ENCODE measurements at places on chromosomes 3 and 15.

GRCh38 chr15:64134345-64134829, 17.1 kb upstream of the SNX22 start:
- DNase-seq = no peak

GRCh38 chr15:57777003-57777402, 70.5 kb downstream of the POLR2M start:
- DNase-seq = no peak

DNA sequence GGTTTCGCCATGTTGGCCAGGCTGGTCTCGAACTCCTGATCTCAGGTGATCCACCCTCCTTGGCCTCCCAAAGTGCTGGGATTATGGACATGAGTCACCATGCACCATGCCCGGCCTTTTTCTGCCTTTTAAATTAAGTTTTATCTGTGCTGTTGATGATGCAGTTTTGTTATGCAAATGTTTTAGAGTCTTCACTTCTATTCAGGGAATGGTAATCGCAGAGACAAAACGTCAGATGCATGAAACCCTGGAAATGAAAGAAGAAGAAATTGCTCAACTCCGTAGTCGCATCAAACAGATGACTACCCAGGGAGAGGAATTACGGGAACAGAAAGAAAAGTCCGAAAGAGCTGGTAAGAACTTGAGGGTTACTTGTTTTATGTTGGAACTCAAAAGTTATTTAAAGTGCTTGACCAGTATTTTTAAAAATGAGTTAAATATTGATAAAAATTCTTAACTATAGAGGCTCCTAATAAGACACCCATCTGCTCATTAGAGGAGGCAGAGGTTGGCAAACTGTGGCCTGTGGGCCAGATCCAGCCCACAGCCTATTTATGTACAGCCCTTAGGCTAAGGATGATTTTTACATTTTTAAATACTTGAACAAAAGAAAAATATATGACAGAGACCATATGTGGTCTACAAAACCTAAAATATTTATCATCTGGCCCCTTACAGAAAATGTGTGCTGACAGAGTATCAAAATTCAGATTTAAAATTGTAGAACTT, 127.8 kb upstream of the LRRFIP2 start:
- DNase-seq = no peak

- DNase-seq = no peak
These were observed 116.2 kb upstream of the PLAAT1 start for GRCh38 chr3:193124861-193125260.

DNA sequence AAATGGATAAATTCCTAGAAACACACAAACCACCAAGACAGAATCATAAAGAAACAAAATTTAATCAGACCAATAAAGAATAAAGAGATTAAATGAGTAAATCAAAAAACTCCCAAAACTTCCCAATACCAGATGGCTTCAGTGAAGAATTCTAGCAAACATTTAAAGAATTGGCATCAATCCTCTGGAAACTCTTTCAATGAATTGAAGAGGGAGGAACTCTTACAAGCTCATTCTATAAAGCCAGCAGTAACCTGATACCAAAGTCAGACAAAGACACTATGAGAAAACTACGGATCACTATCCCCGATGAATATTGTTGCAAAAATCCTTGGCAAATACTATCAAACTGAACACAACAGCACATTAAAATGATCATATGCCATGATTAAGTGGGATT, 81.9 kb upstream of the SLCO2A1 start:
- no peak for DNase-seq

DNA sequence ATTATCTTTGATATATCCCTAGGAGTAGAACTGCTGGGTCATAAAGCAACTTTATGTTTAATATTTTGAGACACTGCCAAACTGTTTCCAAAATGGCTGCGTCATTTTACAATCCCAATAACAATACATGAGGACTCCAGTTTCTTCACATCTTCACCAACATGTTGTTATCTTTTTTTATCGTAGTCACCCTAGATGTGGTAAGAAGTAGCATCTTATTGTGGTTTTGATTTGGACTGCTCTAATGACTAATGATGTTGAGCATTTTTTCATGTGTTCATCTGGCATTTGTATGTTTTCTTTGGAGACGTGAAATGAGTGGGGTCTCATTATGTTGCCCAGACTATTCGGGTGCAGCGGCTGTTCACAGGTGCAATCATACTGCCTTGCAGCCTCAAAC, 83.8 kb downstream of the MAP4 start:
- no peak for DNase-seq

- DNase-seq = no peak
These were observed 48.3 kb downstream of the DHX36 start for GRCh38 chr3:154275965-154276364.

DNA sequence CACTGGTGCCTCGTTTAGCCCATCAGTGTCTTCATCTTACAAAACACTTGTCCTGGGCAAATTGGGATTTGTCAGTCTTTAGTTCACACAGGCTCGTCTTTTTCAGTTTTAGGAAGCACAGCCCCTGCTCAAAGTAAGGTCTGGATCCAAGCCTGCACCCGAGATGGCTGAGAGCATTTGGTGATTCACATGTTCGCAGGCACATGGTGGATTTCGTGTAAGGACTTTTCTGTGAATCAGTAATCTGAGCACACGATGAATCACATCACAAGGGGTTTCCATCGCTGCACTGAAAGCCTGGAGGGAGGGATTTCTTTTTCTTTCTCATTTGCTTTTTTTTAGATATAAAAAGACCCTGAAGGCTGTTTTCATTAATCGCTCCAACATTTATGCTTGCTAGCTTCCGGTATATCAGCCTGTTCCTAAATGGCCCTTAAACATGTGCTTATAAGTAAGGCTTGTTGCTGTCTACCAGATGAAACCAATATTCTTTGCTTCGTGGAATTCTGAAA, 435.6 kb upstream of the ATP10A start:
- DNase-seq = no peak

- DNase-seq = no peak
These were observed 371 bp upstream of the CLSTN2 start for GRCh38 chr3:139934613-139935015.

- no peak for DNase-seq
These were observed 402.2 kb downstream of the EPHB1 start for GRCh38 chr3:135197246-135197645.

DNA sequence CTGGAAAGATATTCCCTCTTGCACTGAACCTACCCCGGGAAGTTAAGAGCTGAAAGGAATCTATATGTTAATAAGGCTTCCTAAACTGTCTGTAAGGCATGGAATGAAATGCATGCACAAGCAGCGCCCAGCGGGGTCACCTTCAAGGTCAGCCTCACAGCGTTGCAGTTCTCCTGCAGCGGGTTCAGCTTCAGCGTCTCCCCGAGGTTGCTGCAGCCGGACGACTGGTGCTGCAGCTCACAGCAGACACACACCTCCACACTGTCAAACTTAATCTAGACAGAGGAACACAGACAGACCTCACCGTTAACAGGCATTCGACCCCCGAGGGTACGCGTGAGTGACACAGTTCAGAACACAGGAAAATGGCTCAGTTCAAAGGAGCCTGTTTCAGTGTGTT, 73.3 kb downstream of the NSMCE3 start:
- no peak for DNase-seq

GRCh38 chr15:80214910-80215309, 37.1 kb downstream of the CTXND1 start:
- no peak for DNase-seq

DNA sequence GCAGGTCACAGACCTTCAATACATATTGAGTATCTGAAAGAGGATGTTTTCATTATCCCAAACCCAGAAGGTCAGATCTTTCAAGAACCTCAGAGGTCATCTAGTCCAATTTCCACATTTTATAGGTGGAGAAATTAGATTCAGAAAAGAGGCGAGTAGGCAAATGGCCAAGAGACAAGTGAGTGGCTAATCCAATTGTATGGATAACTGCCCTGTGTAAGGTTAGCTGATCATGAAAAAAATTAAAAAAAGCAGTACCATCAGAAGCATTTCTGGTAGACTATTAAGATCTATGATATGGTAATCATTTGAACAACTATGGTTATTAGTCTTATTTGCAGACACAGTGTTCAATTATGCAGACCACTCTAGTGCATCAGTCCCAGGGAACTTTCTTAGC, 660.7 kb upstream of the CFAP20DC start:
- no peak for DNase-seq

DNA sequence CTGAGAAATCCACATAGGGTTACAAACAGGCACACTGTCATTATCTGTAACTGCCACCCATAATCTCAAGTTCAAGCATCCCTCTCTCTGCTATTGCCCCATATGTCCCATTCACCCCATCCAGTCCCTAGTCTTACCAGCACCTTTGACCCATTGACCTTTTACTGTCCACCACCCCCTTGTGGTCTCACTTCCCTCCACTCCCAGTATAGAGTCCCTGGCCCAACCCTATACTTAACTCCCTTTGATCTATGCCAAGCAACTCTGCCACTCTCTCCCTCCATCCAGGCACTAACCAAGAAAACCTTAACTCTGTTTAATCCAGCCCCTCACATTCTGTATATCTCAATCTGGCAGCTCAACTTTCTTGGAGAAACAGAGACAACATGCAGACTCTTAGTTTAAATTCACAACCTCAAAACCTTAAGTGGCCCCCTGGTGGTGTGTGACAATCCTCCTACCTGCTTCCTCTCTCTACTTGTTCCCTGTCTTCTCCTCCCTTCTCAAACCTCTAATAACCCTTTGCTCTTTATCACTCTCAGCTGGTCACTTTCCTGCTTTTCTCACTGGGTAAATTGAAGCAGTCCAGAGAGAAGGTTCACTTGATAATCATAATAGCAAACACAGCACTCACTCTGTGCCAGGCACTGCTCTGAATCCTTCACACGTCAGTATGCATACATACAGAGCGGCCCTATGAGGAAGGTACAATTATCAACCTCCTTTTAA, 162.7 kb downstream of the STT3B start:
- no peak for DNase-seq

DNA sequence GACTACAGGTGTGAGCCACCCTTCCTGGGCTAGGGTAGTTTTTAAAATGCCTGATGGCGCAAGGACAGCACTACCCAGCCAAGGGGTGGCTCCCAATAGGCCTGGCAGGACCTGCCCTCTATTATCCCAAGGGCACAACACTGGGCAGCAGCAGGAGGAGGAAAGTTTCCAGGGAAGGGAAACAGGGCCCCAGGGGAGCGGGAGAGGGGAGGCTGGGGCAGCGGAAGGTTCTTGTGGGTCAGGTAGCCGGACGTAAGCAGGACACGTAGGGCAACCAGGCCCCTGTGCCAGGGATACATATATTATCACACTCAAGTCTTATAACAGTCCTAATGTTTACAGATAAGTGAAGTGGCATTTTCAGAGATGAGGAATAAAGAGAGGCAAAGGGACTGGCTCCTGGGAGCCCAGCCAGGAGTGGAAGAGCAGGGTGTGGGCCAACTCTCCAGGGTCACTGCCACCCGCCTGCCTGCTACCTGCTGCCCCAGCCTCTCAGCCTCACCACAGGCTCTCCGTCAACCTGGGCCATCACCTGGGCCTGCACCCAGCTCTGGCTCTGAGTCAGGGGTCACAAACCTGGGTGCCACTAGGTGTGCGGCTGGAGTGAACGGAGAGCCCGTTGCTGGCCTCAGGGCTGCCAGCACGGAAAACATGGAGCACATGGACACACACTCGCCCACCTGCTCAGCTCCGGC, 73.2 kb upstream of the SNRPA1 start:
- DNase-seq = no peak
